Motor neuron (in vitro differentiated cells): ENCODE measurements at places on chromosomes 12 and 14. TPM values are rescaled to one million over a fixed set of nuclear protein-coding genes. Genes with fewer than 3 reads are reported as not detected.
A peak's percentile ranks its signal among the peaks of the same experiment; 100 is the strongest.

DNA sequence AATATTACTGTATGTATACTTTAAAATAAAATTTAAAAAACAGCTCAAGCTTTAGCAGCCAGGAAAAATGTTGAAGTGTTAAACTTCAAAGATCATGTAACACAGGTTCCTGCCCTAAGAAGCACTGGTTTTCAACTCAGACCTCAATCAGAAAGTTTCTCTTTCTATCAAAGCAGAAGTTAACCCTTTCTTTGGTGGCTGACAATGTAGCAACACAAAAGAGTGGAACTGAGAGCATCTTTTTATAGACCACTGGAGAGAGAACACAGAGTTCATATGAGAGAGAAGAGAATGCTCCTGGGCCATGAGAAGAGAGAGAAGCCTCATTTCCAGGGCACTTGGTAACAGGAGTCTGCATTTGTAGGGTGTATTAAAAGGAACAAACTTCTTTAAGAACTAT is 42.2 kb upstream of the KTN1 start:
- no peak for ATAC-seq

DNA sequence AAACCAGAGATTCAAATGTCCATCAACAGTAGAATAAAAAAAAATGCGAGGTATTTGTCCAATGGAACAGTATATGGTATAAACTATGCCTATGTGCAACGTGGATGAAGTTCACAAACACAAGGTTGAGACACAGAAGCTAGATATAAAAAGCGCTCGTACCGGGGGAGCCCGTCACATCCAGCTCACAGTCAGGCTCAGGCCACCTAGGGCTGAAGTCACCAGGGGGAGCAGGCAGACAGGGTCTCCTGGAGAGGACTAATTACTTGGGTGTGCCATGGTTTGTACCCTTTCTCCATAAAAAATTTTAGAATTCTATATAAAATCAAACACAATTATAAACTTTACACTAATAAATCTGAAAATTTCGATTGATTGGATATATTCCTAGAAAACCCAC is 13.6 kb downstream of the AHNAK2 start:
- ATAC-seq = no peak

The ITFG2 gene
- 18.6 and 19.2 TPM in 2 replicates for total RNA-seq

DNA sequence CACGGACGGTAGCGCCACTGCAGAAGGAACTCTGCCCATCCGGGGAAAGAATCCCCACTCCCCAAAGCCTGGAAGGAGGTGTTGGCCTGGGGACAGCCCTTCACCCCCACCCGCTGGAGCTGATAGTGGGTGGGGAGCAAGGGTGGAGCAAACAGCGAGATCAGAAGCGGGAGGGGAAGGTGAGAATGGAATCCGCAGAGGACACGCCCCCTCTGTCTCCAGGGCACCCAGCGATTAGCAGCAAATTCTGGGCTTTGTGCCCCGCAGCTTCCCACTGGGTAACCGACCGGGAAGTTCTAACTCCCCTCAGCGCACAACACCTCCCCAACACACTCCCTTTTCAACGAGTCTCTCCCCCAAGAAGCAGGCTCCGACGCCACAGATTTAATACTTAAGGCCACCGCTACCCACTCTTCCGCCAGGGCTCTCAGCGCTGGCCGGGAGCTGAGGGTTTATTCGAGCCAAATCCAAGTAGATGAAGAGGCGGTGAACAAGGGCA is 1.4 kb downstream of the SLC25A29 start:
- no peak for ATAC-seq

DNA sequence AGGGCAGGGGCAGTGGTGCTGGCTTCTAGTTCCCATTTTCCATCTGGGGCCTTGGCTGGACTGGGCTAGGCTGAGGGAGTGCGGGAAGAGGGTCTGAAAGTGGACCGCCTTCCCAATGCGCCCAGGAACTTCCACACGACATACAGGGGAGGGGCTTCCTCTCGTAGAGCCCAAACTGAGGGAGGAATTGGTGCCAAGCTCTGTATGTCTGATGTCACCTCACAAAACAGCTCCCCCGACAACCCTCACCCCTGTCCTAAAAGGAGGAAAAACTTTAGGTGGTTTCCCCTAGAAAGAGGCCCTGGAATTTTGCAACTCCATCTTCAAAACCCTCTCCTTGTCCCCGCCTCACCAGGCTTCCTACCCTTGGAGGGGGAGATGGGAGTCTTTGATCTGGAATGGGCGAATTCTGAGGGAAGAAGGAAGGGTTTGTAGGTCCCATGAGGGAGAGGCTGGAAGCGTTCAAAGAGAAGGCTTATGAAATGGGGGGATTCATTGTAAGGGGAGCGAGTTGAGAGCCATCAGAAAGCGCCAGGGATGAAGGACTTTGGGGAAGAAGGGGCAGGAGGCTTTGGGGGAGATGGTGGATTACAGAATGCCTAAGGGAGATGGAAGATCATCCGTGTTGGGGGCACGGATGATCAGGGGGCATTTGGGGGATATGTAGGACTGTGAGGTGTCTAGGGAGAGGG is 844 bp downstream of the GLTP start:
- no peak for ATAC-seq

DNA sequence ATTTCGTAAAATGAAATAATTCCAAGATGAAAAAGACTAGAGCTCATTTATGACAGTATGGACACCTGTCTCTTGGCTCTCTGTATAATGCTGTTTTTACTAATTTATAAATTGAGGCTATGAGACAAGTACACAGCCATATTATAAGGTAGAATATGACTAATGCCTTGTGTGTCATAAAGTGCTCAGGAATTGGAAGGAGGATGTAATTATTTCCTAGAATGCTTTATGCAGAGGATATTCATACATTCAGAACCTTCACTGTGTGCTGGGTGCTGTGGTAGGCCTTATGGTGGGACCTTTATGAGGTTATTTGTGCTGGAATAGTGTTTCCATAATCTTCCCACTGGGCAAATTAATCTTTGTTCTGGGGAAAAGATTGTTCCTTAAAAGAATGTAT is 13.3 kb downstream of the PCNX1 start:
- ATAC-seq = no peak

DNA sequence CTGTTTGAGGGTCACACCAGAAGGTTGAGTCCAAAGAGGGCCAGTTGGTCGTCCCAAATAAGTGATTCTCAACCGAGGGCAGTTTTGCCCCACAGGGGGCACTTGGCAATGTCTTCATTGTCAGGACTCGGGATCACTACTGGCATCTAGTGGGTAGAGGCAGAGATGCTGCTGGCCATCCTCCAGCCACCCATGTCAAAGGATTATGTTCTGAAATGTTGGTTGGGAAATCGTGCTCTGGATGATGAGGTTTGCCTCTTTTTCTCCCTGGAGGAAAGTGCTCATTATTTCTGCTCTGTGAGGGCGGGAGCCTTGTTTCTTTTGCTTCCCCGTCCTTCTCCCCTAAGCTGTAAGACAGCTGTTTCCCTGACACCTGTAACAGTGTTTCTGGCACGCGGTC is 3.6 kb downstream of the ZNF839 start:
- ATAC-seq = peak; percentile 3

The KRT83 gene
- total RNA-seq = not detected in 2 replicates

DNA sequence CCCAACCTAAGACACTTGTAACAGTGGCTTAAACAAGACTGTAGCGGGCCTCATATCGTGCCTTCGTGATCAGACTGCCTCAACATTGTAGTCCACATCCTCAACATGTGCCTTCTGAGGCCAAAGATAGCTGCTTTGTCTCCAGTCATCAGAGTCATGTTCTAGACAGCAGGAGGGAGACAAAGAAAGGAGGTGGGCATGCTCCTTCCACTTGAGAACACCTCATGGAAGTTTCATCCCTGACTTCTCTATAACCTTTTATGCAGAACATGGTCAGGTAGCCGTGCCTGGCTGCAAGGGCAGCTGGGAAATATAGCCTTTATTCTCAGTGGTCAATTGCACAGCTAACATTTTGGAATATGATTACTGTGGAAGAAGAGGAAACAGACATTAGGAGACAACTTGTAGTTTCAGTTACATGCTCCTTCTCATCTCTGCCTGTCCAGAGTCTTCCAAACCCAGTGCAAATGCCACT is 25.3 kb upstream of the DHRS2 start:
- ATAC-seq = no peak

DNA sequence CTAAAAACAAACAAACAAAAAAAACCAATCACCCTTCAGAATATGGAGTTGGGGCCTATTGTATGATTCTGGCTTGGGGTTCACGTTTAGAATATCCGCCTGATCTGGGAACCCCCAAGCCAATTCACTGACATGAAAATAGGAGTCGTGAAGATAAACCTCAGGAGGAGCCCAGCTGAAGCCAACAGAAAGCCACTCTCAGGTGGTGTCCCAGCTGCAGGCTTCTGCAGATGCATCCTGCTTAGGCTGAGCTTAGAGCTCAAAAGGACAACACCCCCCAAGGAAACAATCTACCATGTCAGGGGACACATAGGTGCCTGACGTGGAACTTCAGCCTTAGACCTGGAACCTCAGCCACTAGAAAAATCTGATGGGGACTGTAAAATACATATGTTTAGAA is 51.9 kb downstream of the SYNE3 start:
- no peak for ATAC-seq

The SDR9C7 gene
- not detected in 2 replicates for total RNA-seq

The SLC5A8 gene
- not detected in 2 replicates for total RNA-seq

GRCh38 chr14:103198131-103199105 is 75.2 kb downstream of the TNFAIP2 start:
- ATAC-seq = peak; percentile 76

The FSCB gene
- total RNA-seq = 0.13 TPM in 1 of 2 replicates, not detected in the other

DNA sequence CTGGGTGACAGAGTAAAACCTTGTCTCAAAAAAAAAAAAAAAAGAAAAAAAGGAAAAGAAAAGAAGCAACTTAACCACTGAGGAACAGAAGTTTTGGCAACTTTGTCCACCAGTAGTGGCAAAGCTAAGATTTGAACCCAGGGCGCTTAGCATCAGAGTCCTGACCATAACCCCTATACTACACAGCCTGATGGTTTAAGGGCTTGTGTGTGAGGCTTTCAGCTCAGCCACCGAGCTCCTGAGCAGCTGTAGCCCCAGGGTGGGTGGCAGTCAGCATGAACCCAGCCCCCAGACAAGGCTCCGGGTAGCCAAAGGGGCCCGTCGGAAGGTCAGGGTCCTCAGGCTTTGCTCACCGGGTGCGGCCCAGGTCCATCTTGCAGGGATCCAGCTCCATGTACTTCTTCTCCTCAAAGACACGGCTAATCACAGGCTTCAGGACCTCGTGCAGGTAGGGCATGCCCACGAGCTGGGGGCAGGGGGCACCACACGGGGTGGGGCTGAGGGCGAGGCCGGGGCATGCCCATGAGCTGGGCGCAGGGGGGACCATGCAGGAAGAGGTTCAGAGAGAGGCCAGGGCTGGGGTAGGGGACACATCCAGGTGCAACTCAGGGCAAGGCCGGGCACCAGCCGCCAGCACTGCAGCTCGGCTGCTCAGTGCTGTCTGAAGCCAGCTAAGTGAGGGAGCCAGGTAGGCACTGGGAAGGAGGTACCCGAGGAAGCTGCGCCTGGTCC is 20.9 kb downstream of the RASAL1 start:
- ATAC-seq = no peak

DNA sequence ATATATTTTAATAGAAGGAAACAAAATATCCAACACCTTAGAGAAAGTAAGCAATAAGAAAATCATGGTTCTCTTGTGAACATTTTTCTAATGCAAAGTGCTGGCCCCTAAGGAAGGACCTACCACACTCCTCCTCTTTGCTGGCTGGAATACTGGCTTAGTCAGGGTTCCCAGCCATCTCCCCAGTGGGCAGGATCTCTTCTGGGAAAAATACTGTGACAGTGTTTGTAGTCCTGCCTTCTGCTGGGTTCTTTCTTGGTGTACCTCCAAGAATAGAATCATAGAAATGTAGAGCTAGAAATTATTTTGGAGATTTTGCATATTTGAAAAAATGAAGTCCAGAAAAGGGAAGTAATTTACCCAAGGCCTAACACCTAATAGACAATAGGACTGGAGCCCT is 31.9 kb downstream of the KCNMB4 start:
- no peak for ATAC-seq

The CLEC9A gene
- 0.52 and 0.93 TPM in 2 replicates for total RNA-seq

DNA sequence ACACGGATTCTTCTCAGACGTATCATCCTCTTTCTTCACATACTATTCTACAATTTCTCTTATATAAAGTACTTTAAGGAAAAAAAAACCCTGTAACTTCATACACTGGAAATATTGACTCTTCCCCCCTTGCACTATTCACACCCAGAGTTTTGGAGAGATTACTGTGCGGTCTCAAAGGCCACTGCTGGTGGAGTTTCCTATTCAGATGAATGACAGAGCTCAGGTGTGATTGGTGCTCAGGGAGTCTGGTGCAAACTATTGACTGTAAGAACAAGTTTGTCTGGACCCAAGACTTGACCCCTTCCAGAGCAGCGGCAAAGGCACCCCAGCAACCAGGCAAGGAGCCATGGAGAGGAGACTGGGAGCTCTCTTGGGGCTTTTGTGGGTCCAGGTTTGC is 187.5 kb upstream of the OR4E1 start:
- no peak for ATAC-seq

DNA sequence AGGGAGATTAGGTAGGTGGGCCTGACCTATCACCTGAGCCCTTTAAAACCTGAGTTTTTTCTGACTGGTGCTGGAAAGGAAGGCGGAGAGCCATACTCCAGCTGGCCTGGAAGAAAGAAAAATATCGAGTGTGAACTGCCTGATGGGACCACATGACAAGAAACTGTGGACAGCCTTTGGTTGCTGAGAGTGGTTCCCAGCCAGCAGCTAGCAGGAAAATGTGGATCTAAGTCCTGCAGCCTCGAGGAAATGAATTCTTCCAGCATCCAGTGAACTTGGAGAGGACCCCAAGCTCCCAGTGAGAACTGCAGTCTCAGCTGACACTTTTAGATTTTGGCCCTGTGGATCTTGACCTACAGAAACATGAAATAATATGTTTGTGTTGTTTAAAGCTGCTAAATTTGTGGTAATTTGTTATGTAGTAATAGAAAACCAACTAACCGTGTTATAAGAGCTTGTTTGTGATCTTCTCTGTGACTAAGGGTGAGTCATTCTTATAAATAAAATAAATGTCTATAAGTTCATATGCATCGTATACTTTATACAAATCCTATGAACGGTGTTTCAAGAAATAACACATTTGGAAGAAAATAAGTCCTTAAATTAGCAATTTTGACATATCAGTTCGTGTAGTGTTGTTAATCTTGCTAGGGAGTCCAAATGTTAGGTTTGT is 359.6 kb downstream of the BMP4 start:
- ATAC-seq = no peak

GRCh38 chr12:46998811-46999368 is 80.5 kb upstream of the PCED1B start:
- ATAC-seq = no peak

DNA sequence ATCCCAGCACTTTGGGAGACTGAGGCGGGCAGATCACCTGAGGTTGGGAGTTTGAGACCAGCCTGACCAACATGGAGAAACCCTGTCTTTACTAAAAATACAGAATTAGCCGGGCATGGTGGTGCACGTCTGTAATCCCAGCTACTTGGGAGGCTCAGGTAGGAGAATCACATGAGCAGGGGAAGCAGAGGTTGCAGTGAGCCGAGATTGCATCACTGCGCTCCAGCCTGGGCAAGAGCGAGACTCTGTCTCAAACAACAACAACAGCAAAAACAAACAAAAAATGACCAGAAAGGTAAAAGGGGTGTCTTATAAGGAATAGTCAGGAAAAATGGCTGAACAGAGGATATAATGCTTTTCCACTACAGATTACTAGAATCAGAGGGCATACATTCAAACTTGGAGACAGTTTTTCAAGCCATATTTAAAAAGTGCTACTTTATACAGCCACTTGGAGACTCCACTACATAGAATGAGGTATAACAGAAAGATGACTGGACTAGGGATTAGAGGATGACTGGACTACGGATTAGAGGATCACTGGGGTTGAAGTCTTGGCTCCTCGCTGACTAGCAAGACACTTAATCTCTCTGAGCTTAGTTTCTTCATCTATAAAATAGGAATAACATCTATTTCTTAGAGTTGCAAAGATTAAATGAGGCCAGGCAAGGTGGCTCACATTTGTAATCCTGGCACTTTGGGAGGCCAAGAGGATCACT is 4.9 kb upstream of the CS start:
- ATAC-seq = no peak
